ENCODE measurements at places on chromosomes 13 and 19.

DNA sequence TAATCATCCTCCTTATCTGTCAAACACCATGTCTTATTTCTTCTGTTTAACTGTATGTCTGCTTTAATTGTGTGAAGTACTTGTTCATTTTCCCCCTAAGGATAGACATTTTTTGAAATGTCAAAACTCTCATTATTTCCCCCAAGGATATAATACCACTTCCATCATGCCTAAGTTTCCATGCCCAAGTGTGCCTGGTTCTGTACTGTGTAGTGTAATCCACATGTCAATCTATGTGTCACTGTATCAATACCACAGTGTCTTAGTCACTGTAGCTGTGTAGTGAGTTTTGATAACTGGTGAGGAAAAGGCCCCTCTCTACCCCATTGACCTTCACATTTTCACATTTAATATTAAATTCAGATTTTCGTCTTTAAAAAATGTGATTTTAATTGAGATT is 1265.5 kb downstream of the PCDH9 start:
- DNase-seq: no peak

GRCh38 chr13:40192858-40193257 is 473.6 kb downstream of the FOXO1 start:
- DNase-seq: no peak

DNA sequence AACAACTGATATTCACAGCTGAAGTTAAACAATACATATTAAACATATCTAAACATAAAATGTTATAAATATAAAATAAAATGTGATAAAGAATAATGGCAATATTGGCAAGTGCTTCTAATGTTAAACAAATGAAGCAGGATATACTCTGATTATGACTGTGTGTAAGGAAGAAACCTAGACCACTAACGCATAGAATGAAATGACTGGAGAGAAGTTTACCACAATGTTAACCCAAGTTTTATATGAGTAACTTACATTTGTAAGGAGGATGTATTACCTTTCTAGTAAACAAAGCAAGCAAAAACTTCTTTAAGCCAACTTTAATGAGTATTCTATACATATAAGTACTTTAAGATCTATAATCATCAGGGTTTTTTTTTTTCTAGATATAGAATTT is 43.0 kb downstream of the RB1 start:
- DNase-seq: no peak

DNA sequence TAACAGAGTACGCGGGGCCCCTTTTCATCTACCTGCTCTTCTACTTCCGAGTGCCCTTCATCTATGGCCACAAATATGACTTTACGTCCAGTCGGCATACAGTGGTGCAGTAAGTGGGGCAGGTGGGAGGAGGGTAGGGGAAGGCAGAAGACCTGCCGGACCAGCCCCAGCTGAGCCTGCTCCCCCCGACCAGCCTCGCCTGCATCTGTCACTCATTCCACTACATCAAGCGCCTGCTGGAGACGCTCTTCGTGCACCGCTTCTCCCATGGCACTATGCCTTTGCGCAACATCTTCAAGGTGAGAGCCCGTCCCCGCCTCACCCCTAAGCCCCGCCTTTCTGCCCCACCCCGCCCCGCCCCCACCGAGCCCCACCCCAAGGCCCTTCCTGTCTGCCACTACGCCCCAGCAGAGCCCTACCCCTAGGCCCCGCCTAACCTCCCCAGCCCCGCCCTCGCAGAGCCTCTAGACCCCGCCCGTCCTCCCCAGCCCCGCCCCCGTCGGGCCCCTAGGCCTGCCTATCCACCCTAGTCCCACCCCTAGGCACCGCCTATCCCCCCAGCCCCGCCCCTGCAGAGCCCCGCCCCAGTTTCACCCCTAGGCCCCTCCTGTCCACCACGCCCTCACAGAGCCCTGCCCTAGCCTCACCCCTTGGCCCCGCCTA is 7.7 kb downstream of the NDUFB7 start:
- DNase-seq: no peak

GRCh38 chr19:4385291-4386040 is 14.9 kb downstream of the SH3GL1 start:
- DNase-seq: no peak

DNA sequence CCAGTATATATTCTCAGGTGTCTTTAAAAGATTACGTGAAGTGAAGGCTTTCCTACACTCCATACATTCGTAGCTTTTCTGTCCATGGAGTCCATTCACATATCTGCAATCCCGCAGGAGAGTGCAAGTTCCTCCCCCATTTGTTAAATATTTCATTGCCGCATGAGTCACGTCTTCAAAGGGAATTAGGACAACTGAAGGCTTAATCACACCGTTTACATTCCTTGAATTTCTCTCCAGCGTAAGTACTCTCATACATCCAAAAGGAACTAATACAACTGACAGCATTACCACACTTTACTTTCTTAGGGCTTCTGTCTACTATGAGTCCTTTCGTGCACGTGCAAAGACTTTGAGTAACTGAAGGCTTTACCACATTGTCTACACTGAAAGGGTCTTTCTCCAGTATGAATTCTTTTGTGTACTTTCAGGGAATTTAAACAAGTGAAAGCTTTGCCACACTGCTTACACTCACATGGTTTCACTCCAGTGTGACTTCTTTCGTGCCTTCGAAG is 29.0 kb upstream of the ZNF564 start:
- DNase-seq: no peak

DNA sequence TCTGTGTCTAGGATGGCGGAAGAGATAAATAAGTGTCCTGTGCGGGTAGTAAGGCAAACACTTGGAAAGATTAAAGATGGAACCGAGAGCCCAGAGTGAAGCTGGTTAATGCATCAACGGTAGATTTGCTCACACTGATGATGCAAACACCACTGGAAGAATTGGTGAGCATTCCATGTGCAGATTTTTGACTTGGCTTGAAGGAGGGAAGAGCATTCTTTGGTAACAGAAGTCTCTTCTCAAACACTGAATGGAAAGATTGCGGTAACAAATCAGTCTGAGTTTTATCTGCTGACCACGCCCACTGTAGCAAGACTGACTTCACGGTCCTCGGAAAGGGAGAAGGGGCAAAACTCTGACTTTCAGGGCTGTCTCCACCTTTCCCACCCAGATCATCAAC is 112.5 kb downstream of the COL4A1 start:
- DNase-seq: no peak

DNA sequence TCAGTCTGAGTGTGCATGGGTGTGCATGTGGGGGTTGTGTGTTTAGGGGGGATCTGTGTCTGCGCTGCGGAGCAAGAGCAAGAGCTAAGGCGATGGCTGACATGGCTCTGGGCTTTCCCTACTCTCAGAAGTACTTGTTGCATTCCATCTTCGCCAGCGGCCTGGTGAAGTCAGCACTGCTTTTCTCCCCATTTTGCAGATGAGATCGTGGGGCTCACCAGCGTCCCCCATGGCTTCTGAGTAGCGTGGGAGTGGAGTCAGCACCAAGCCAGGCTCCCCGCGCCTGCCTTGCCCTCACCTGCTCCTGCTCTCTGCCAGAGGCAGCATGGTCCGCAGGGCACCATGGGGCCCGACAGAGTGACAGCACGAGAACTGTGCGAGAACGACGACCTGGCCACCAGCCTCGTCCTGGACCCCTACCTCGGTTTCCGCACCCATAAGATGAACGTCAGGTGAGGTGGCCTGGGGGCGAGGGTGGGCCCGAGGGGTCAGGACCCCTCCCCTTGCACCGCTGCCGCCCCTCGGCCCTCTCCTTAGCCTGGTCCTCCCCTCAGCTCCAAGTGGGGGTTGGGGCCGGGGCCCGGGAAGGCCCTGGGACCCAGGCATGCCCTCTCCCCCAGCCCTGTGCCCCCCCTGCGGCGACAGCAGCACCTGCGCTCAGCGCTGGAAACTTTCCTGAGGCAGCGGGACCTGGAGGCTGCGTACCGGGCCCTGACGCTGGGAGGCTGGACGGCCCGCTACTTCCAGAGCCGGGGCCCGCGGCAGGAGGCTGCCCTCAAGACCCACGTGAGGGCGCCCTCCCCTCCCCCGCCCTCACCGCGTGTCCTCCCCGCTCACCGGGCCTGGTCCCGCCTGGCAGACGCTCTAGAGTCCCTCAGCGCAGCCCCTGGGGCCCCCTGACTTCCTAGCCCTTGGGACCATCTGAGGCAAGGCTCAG is 2.2 kb downstream of the KMT5C start:
- DNase-seq: no peak

DNA sequence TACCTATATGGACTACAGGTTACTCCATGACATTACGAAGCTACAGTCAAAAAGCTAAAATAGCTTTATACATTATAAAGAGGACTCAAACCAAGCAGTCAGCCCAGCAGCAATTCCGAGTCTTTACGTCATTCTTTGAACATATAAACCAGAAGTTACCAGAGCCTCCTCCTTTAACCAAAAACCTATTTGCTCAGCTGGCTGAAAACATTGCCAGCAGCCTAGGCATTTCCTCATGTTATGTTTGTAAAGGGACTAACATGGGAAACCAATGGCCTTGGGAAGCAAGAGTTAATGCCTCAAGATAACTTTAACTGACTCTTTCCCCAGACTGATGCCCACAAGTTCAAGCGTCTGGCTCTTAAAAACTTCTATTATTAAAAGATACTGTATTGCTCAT is 104.1 kb upstream of the ZNF492 start:
- no peak for DNase-seq

- DNase-seq: no peak
Measured at GRCh38 chr13:75839406-75839805, 203.3 kb downstream of the LMO7 start.

Data from muscle of arm (tissue), 14 donors.